ENCODE measurements at places on chromosomes 6 and 20. TPM values are rescaled to one million over a fixed set of nuclear protein-coding genes. Genes with fewer than 3 reads are reported as not detected.
A peak's percentile ranks its signal among the peaks of the same experiment; 100 is the strongest.

DNA sequence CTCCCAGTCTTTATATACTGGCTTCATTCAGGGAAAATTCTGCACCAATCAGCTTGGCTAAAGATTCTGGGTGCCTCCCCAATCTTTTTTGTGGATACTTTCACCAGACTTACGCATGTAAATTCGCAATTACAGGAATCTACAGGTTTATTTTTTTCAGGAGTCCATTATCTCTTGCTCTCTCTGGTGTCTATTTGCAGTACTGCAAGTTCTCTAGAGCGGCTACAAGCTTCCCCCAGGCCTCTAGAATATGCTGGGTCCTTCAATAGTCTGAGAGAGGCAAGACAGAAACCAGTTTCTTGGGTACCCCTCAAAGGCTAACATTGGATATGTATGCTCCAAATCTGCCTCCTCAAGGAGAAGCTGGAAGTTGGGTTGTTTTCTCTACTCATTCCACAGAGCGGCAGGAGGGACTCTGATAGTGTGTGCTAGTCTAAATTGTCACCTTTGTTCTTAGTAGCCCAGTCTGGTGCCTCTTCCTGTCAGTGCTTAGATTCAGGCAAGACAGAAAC, 58.5 kb downstream of the SUN5 start:
- H3K36me3 ChIP-seq: no peaks in the 10 kb centered on the region
- no peak overlapping the region for H3K27ac ChIP-seq
- peaks cover 22% of the 10 kb centered on the region for H3K27me3 ChIP-seq
- H3K4me3 ChIP-seq: no peak overlapping the region
- H3K4me1 ChIP-seq: no peaks in the 10 kb centered on the region
- DNase-seq: peak; percentile 76

DNA sequence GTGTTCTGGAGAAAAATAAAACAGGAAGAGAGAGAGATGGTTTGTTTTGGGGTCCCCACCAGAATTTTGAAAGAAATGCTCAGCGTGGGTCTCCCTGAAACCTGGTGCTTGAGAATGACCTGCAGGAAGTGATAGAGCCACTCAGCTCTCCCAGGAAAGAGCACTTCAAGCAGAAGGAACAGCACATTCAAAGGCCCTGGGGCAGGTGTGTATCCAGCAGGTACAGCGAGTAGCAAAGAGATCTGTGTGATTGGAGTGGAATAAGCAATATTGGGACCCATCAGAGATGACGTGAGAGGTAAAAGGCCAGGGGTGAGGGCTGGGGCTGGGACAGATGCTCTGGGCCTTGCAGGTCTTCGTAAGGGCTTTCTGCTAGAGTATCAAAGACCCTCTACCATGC, 89.5 kb upstream of the CCDC167 start:
- H3K27me3 ChIP-seq: peaks cover 37% of the 10 kb centered on the region
- H3K4me1 ChIP-seq: no peaks in the 10 kb centered on the region
- H3K27ac ChIP-seq: no peak overlapping the region
- peak; percentile 26 for DNase-seq
- H3K4me3 ChIP-seq: no peak overlapping the region

DNA sequence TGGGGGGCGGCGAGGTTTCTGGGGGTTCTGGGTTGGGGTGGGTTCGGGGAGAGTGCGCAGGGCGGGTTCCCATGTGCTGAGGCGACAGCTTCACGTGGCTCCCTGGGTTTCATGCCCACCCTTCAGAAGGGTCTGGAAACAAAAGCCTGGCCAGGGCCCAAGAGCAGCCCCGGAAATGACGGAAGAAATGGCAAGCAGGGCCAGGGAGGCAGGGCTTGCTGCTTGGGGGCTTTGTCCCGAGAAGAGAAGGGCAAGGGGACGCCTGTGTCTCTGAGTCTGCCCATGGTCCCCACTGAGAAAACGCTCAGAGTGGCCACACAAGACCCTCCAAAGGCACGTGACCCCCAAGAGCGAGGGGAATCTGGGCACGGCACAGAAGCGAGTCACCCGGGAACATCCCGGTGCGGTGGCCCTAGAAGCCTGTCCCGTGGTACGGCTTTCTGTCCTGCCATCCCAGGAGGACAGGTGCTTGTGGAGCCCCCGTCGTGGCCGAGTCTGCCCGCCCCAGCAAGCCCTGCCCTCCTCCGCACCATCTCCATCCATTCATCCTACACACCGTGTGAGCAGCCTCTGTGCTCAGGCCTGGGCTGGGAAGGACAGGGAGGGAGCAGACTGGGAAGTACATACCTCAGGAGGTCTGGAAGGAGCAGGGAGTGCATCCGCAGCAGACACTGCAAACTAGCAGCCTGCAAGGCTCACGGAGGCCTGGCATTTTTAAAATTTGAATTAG, 9.0 kb downstream of the NPEPL1 start:
- H3K27me3 ChIP-seq: no peaks in the 10 kb centered on the region
- no peak overlapping the region for H3K4me3 ChIP-seq
- H3K4me1 ChIP-seq: no peaks in the 10 kb centered on the region
- peak; percentile 48 for DNase-seq

DNA sequence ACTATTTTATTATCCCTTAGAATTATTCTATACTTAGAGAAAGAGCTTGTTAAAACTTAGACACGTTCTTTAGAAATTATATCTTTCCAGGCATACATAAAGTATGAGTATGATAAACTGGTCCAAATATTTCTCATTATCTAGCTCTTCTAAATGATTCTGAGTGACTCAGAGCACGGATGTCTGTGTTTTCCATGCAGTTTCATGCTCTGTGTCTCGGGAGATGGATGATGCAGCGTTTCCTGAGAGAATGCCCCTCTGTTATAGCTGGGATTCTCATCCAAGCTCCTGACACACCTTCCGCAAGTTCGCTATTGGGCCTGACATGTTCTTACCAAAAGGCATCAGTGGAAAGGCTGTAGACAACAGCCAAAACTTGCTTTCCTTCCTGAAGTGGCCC, 19.3 kb downstream of the SIRT5 start:
- H3K27ac ChIP-seq: peak overlapping the region; percentile 50
- no peaks in the 10 kb centered on the region for H3K27me3 ChIP-seq
- peaks cover 10% of the 10 kb centered on the region for H3K36me3 ChIP-seq
- DNase-seq: peak; percentile 88
- H3K4me3 ChIP-seq: no peak overlapping the region

DNA sequence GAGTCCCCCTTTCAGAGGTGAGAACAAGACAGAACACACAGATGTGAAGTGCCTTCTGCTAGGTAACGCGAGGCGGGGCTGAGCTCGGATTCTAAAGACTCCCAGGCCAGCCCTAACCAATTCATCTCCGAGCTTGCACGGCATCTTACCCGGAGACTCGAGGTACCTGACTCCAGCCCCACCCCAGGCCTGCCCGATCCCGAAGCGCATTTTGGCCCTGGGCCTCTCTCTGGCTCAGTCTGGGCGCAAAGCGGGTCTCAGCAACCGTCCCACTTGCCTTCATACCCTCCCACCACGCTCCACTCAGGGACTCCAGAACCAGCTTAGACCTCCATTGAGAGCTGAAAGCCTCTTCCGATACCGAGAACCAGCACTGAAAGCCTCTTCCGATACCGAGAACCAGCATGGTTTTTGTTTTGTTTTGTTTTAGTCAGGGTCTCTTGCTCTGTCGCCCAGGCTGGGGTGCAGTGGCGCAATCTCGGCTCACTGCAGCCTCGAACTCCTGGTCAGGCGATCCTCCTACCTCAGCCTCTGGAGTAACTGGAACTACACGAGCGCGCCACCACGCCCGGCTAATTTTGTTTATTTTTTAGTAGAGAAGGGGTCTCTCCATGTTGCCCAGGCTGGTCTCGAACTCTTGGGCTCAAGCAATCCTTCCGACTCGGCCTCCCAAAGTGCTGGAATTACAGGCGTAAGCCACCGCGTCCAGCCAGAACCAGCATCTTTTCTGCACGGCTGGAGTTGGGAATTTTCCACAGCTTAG, 557 bp upstream of the DYNLRB1 start:
- H3K4me3 ChIP-seq: peak overlapping the region; percentile 98
- peaks cover 25% of the 10 kb centered on the region for H3K36me3 ChIP-seq
- no peak for DNase-seq
- peaks cover 16% of the 10 kb centered on the region for H3K4me1 ChIP-seq

- DNase-seq: no peak
- no peaks in the 10 kb centered on the region for H3K36me3 ChIP-seq
- peaks cover 20% of the 10 kb centered on the region for H3K4me1 ChIP-seq
- H3K27ac ChIP-seq: peak within 1 kb of the TSS; percentile 78
- H3K4me3 ChIP-seq: peak within 1 kb of the TSS; percentile 68
- H3K27me3 ChIP-seq: no peaks in the 10 kb centered on the region
Measured at GRCh38 chr6:129860908-129861665, at the start of gene TMEM244. Gene TMEM244 (minus strand): TSS chr6:129861315. CDS start chr6:129861188, 127 bp downstream.

- H3K27ac ChIP-seq: no peak overlapping the region
- no peaks in the 10 kb centered on the region for H3K4me1 ChIP-seq
- H3K4me3 ChIP-seq: no peak overlapping the region
- no peak for DNase-seq
Measured at GRCh38 chr6:95959261-95959660, 56.5 kb upstream of the FUT9 start.

- no peak for DNase-seq
- H3K27ac ChIP-seq: no peak overlapping the region
- H3K4me3 ChIP-seq: no peak overlapping the region
- peaks cover 3% of the 10 kb centered on the region for H3K27me3 ChIP-seq
- H3K4me1 ChIP-seq: no peaks in the 10 kb centered on the region
Measured at GRCh38 chr6:107841275-107841670, 17.2 kb upstream of the SCML4 start.

DNA sequence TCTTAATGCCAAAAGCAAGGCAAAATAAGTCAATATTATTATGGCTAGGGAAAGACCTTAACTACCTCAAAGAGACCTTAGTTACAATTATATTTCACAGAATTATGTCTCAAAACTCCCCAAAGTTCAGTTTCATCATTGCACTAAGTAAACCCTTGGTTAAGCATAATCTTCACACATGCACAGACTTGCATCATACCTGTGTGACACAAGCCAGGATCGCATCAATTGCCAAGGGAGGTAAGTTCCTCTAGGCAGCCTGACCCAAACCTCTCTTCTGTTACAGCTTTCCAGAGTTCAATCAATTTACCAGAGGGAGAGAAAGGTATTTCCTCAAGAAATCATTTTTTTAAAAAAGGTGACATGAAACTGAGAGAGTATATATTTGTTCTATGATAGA, 31.9 kb upstream of the PRSS35 start:
- H3K27ac ChIP-seq: no peak overlapping the region
- H3K4me3 ChIP-seq: no peak overlapping the region
- no peaks in the 10 kb centered on the region for H3K27me3 ChIP-seq
- H3K36me3 ChIP-seq: no peaks in the 10 kb centered on the region

- H3K36me3 ChIP-seq: no peaks in the 10 kb centered on the region
- DNase-seq: no peak
- peak overlapping the region; percentile 53 for H3K4me3 ChIP-seq
- no peaks in the 10 kb centered on the region for H3K27me3 ChIP-seq
Measured at GRCh38 chr6:3797231-3798054, 45.9 kb upstream of the PXDC1 start.

GRCh38 chr20:51487076-51487475, 55.4 kb downstream of the NFATC2 start:
- no peaks in the 10 kb centered on the region for H3K36me3 ChIP-seq
- H3K27ac ChIP-seq: peak overlapping the region; percentile 70
- DNase-seq: no peak
- no peaks in the 10 kb centered on the region for H3K27me3 ChIP-seq
- no peak overlapping the region for H3K4me3 ChIP-seq

GRCh38 chr20:47392015-47392720, 35.7 kb upstream of the ZMYND8 start:
- DNase-seq: peak; percentile 88
- peak overlapping the region; percentile 26 for H3K4me3 ChIP-seq
- H3K27me3 ChIP-seq: no peaks in the 10 kb centered on the region
- H3K4me1 ChIP-seq: peaks cover 11% of the 10 kb centered on the region

GRCh38 chr20:20448881-20449280, 81.0 kb downstream of the INSM1 start:
- no peak overlapping the region for H3K4me3 ChIP-seq
- no peaks in the 10 kb centered on the region for H3K36me3 ChIP-seq
- DNase-seq: no peak
- H3K4me1 ChIP-seq: no peaks in the 10 kb centered on the region
- H3K27me3 ChIP-seq: no peaks in the 10 kb centered on the region

- no peaks in the 10 kb centered on the region for H3K4me1 ChIP-seq
- H3K4me3 ChIP-seq: no peak overlapping the region
- H3K27ac ChIP-seq: no peak overlapping the region
Measured at GRCh38 chr20:63942969-63943807, 13.0 kb downstream of the UCKL1 start.

- H3K36me3 ChIP-seq: no peaks in the 10 kb centered on the region
- no peak overlapping the region for H3K4me3 ChIP-seq
- no peaks in the 10 kb centered on the region for H3K4me1 ChIP-seq
- DNase-seq: no peak
- H3K27me3 ChIP-seq: no peaks in the 10 kb centered on the region
Measured at GRCh38 chr6:21781128-21781527, 187.6 kb downstream of the SOX4 start.

- no peaks in the 10 kb centered on the region for H3K36me3 ChIP-seq
- no peak overlapping the region for H3K4me3 ChIP-seq
- H3K4me1 ChIP-seq: peaks cover 20% of the 10 kb centered on the region
- no peaks in the 10 kb centered on the region for H3K27me3 ChIP-seq
- no peak overlapping the region for H3K27ac ChIP-seq
Measured at GRCh38 chr6:113493991-113494390, 363.2 kb upstream of the MARCKS start.

- peak overlapping the region; percentile 99 for H3K4me3 ChIP-seq
- H3K27me3 ChIP-seq: no peaks in the 10 kb centered on the region
- DNase-seq: peak; percentile 86
- H3K27ac ChIP-seq: peak overlapping the region; percentile 95
- H3K36me3 ChIP-seq: peaks cover 7% of the 10 kb centered on the region
Measured at GRCh38 chr6:33312361-33313104, 1.3 kb downstream of the TAPBP start.

- peaks cover 20% of the 10 kb centered on the region for H3K36me3 ChIP-seq
- peak; percentile 74 for DNase-seq
- no peak overlapping the region for H3K4me3 ChIP-seq
- no peak overlapping the region for H3K27ac ChIP-seq
Measured at GRCh38 chr20:33670715-33671499, 3.3 kb downstream of the NECAB3 start.

GRCh38 chr6:24032896-24033688, 92.9 kb upstream of the NRSN1 start:
- H3K27ac ChIP-seq: no peak overlapping the region
- H3K4me1 ChIP-seq: no peaks in the 10 kb centered on the region
- H3K36me3 ChIP-seq: no peaks in the 10 kb centered on the region
- DNase-seq: peak; percentile 14

GRCh38 chr6:3386374-3386857, 70.4 kb downstream of the SLC22A23 start:
- no peaks in the 10 kb centered on the region for H3K36me3 ChIP-seq
- no peak for DNase-seq
- no peak overlapping the region for H3K4me3 ChIP-seq
- H3K27ac ChIP-seq: no peak overlapping the region
- H3K4me1 ChIP-seq: peaks cover 44% of the 10 kb centered on the region

GRCh38 chr6:14028631-14029030, 88.9 kb upstream of the CD83 start:
- no peaks in the 10 kb centered on the region for H3K36me3 ChIP-seq
- peaks cover 14% of the 10 kb centered on the region for H3K27me3 ChIP-seq
- no peak overlapping the region for H3K27ac ChIP-seq
- H3K4me3 ChIP-seq: no peak overlapping the region
- no peaks in the 10 kb centered on the region for H3K4me1 ChIP-seq

Gene OOEP
- total RNA-seq: 0.36 TPM

Gene CYP39A1
- 4.3 TPM for total RNA-seq

Gene OVOL2
- total RNA-seq: not detected

Gene TCF19
- total RNA-seq: 5.9 TPM

Gene FBXO5
- 8.5 TPM for total RNA-seq

Gene PDYN
- not detected for total RNA-seq

Gene BAG2
- 13.3 TPM for total RNA-seq

Gene MRS2
- 22.7 TPM for total RNA-seq

Gene CHMP4B
- total RNA-seq: 40.1 TPM

Gene CAPN11
- not detected for total RNA-seq

Measured in osteoblast (primary cell).